ENCODE measurements at places on chromosomes 3 and 15. TPM values are rescaled to one million over a fixed set of nuclear protein-coding genes. Genes with fewer than 3 reads are reported as not detected.

Gene CCR9
- not detected for total RNA-seq

Gene TMEM108
- total RNA-seq: not detected

DNA sequence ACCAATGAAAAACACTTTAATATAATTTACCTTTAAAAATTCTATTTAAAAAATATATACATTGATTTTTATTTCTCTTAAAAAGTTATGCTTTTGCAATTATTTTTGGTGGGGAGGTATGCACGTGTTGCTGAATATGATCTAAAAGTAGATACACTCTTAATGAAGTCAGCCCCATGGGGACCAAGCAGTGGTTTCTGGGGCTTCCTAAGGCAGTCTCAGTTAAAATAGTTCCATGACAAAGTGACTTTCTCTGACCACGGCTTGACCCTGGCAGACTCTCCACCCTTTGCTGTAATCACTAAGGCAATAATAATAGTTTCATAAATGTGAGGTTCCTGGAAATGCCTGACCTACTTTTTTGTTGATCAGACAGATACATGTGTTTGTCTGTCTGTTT lies 50.4 kb downstream of the CCR4 start:
- DNase-seq: no peak
- no peak overlapping the region for H3K27ac ChIP-seq
- peaks cover 7% of the 10 kb centered on the region for H3K36me3 ChIP-seq
- H3K27me3 ChIP-seq: no peaks in the 10 kb centered on the region
- no peak overlapping the region for H3K4me3 ChIP-seq

GRCh38 chr3:127738192-127738840 lies 65.6 kb downstream of the ABTB1 start:
- peaks cover 10% of the 10 kb centered on the region for H3K27me3 ChIP-seq
- no peak for DNase-seq
- H3K4me3 ChIP-seq: no peak overlapping the region
- H3K36me3 ChIP-seq: no peaks in the 10 kb centered on the region

- H3K27me3 ChIP-seq: no peaks in the 10 kb centered on the region
- peaks cover 6% of the 10 kb centered on the region for H3K4me1 ChIP-seq
- H3K36me3 ChIP-seq: no peaks in the 10 kb centered on the region
- no peak for DNase-seq
Observed at GRCh38 chr15:72284781-72285180, 12.4 kb upstream of the PARP6 start.

DNA sequence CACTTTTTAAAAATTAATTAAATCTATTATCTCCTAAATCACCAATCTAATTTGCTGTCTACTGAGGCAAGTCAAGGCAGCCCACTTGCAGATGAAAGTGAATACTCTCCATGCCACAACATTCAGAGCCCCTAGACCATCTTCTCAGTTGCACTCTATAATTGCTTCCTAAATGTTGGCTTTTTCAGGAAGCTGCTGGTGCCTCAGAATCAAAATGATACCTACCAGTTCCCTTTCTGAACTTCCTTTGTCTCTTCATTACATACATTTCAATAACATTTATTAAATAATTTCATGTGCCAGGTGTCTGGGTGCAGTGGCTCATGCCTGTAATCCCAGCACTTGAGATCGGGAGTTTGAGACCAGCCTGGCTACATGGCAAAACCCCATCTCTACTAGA lies 124.1 kb downstream of the SERPINI1 start:
- H3K27me3 ChIP-seq: no peaks in the 10 kb centered on the region
- no peak for DNase-seq
- H3K36me3 ChIP-seq: no peaks in the 10 kb centered on the region
- H3K4me1 ChIP-seq: no peaks in the 10 kb centered on the region

- no peak overlapping the region for H3K4me3 ChIP-seq
- H3K4me1 ChIP-seq: no peaks in the 10 kb centered on the region
- peaks cover 2% of the 10 kb centered on the region for H3K27me3 ChIP-seq
- H3K27ac ChIP-seq: no peak overlapping the region
Observed at GRCh38 chr3:170790647-170791046, 79.3 kb downstream of the RPL22L1 start.

- H3K36me3 ChIP-seq: no peaks in the 10 kb centered on the region
- H3K27ac ChIP-seq: peak overlapping the region; percentile 51
- DNase-seq: peak; percentile 14
- no peaks in the 10 kb centered on the region for H3K27me3 ChIP-seq
Observed at GRCh38 chr15:75200765-75201615, 692 bp upstream of the C15orf39 start.

- no peak overlapping the region for H3K4me3 ChIP-seq
- DNase-seq: no peak
- H3K27ac ChIP-seq: no peak overlapping the region
- no peaks in the 10 kb centered on the region for H3K4me1 ChIP-seq
- no peaks in the 10 kb centered on the region for H3K36me3 ChIP-seq
Observed at GRCh38 chr3:63576846-63577245, 75.6 kb upstream of the SNTN start.

DNA sequence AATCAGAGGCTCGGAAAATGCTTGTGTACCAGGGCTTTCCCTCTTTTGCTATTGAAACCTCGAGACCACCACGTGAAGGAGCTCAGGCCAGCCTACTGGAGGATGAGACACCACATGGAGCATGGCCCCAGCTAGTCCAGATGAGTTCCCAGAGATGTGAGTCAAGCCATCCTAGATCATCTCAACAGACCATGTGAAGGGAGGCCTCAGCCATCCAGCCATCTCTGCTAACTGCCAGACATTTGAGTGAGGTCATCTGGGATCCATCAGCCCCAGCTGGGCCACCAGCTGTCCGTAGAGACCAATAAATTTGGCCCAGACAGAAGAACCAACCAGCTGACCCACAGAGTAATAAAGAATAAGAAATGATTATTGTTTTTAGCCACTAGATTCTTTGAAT lies 62.8 kb upstream of the PROK2 start:
- H3K4me1 ChIP-seq: no peaks in the 10 kb centered on the region
- H3K27me3 ChIP-seq: peaks cover 14% of the 10 kb centered on the region
- H3K27ac ChIP-seq: no peak overlapping the region

GRCh38 chr3:31979001-31979697 lies 1.9 kb downstream of the OSBPL10 start:
- peak overlapping the region; percentile 87 for H3K27ac ChIP-seq
- H3K4me3 ChIP-seq: peak overlapping the region; percentile 86
- H3K4me1 ChIP-seq: peaks cover 23% of the 10 kb centered on the region
- peaks cover 1% of the 10 kb centered on the region for H3K36me3 ChIP-seq
- DNase-seq: no peak

GRCh38 chr3:6726811-6727210 lies 134.1 kb upstream of the GRM7 start:
- no peak overlapping the region for H3K4me3 ChIP-seq
- no peak overlapping the region for H3K27ac ChIP-seq
- H3K36me3 ChIP-seq: no peaks in the 10 kb centered on the region
- no peaks in the 10 kb centered on the region for H3K27me3 ChIP-seq
- DNase-seq: no peak
- H3K4me1 ChIP-seq: no peaks in the 10 kb centered on the region

Measured in activated T-cell treated with anti-CD3 and anti-CD28 coated beads, Interleukin-2, amount 50 U/mL, for 72 hours (primary cell).